T-helper 17 cell (primary cell): ENCODE measurements at places on chromosomes 5 and 9.

DNA sequence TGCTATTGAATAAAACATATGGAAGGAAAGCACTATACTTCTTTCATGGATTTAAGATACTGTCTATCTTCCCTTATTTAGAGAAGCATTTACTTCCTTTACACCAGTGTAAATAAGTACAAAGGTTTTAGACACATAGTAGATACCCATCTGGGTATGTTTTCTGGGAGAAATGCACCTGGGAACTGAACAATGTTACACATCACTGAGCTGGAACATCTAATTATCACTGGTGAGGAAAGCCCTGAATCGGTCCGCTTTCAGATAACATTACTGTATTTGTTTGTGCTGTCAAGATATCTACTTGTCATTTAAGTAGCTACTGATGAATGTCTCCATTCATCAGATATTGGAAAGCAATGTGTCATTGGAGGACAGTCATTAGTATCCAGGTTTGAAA is 964.7 kb upstream of the PTPRD start:
- no peak for DNase-seq

- no peak for DNase-seq
These were observed 106.3 kb upstream of the MAMDC2 start for GRCh38 chr9:69937360-69937759.

GRCh38 chr9:116939614-116940013 is 252.5 kb downstream of the TRIM32 start:
- DNase-seq: no peak

DNA sequence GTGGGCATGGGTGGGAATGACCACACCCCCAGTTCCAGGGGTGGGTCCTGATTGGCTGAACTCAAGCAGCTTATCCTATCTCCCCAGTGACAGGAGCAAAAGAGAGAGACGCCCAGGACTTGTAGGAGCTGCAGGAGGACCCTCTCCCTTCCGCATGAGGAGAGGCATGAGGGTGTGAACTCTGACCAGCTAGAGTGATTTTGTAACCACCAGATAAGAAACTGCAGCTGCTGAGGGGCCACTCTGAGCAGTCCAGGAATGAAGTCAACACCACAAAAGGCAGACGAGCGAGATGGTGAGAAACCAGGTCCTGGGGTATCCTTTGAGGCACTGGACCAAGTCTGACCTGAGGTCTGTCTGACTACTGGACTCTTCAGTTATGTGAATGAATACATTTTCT is 521.9 kb downstream of the BNC2 start:
- no peak for DNase-seq

DNA sequence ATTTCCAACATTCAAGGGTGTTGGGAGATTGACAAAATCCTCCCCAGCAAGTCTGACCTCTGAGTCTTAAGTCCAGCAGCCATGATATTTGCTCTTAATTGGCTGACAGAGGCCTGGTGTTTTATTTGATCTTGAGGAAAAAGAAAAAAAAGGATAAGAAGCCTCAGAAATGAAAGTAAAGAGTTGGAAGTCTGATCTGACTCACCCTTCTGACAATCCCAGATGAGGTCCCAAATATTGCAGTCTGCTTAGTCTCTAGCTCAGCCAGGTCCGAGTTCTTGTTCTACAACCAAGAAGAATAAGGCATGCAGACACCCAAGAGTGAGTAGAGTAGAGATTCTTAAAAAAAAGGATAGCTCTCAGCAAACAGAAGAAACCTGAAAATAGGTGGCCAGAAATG is 632.5 kb upstream of the ST8SIA4 start:
- DNase-seq: no peak

DNA sequence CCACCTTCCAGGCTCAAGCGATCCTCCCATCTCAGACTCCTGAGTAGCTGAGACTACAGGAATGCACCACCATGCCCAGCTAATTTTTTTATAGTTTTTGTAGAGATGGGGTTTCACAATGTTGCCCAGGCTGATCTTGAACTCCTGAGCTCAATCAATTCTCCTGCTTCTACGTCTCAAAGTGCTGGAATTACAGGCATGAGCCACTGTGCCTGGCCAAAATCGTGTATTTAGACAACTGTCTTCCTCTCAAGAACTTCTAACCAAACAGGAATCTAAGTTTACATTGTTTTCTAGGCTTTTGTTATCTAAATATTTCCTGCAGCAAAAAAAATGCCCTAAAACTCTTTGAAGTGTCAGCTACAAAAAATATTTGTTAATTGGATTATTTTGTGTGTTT is 78.8 kb downstream of the NLN start:
- no peak for DNase-seq

- no peak for DNase-seq
These were observed 120.8 kb downstream of the DMRT2 start for GRCh38 chr9:1170918-1171317.

DNA sequence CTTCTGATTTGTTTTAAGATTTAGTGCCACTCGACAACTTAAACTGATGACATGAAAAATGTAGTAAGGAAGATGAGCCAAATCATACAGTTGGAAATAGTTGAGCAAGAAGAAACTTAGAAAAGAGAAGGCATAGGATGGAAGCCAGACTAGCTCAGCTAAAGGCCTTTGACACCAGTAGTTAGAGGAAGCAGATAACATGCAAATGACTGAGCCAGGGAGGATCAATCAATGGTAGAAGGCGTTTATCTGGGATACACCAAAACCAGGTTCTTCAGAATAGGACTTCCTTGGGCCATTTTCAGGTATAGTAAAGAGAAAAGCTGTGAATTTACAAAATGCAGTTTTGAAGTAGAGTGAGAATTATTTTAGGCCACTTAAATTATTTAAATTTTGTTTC is 3.2 kb downstream of the TDRD7 start:
- DNase-seq: no peak

DNA sequence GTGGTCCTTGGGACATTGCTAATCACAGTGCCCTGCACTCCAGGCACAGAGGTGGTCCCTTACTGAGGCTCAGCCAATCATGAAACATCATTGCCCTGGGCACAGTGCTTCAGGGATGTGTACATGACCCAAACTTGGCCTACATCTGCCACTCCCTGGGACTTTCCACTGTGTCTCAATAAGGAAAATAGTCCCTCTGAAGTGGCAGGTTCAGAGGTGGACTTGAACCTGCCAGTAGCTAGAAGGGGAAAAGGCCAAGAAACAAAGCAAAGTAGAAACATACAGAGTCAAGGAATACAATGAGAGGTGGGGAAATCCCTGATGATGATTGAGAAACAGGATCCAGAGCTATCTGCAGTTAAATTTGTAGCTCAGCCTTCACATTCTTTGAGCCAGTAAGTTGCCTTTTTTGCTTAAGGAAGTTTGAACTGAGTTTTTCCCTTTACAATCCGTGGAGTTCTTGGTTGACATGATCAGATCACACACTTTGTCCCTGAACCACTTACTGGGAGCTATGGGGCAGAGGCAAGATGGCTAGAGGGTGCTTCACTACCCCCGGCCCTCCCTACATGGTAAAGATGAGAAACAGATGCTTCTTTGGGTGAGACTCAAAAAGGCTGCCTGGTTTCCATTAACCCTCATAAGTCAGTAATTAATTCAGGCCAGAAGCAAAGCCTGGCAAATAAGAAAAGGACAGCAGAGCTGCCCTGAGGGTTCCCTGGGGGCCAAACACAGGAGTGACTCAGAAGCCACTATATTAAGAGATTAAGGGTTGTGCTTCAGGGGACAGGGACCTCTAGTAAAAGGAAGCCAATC is 57.6 kb downstream of the SH3TC2 start:
- DNase-seq: no peak

GRCh38 chr9:124239249-124240073 is 18.3 kb upstream of the NEK6 start:
- no peak for DNase-seq

- DNase-seq: no peak
These were observed 295.4 kb upstream of the DAB2 start for GRCh38 chr5:39720136-39720535.

DNA sequence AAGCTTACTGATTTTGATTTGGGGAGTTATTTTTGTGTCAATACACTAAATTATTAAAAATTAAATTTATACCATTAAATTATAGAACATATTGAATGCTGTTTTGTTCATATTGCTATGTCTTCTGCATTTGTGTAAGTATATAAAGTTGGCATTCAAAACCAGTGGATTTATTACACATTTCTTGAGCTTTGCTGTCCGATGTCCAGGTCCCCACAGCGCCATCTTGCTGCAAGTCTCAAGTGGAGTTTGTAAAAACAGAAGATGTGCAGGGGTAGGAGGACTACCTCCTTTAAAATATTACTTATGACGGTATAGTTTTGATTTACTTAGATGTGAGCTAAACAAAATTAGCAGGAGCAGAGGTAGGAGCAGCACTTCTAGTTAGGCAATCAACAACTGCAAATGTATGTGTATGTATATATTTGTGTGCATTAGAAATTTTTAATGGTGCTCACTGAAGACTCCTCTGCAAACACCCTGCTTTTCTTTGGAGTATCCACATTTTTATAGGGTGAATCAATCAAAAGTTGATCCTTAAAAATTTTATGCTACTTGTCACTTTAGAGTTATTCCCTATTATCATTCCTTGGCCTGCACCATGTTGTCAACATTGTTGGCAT is 37.4 kb downstream of the CPEB4 start:
- peak; percentile 34 for DNase-seq

- DNase-seq: no peak
These were observed 73.2 kb downstream of the APTX start for GRCh38 chr9:32928145-32928763.

GRCh38 chr5:115850744-115851416 is 9.1 kb downstream of the AP3S1 start:
- DNase-seq: no peak

DNA sequence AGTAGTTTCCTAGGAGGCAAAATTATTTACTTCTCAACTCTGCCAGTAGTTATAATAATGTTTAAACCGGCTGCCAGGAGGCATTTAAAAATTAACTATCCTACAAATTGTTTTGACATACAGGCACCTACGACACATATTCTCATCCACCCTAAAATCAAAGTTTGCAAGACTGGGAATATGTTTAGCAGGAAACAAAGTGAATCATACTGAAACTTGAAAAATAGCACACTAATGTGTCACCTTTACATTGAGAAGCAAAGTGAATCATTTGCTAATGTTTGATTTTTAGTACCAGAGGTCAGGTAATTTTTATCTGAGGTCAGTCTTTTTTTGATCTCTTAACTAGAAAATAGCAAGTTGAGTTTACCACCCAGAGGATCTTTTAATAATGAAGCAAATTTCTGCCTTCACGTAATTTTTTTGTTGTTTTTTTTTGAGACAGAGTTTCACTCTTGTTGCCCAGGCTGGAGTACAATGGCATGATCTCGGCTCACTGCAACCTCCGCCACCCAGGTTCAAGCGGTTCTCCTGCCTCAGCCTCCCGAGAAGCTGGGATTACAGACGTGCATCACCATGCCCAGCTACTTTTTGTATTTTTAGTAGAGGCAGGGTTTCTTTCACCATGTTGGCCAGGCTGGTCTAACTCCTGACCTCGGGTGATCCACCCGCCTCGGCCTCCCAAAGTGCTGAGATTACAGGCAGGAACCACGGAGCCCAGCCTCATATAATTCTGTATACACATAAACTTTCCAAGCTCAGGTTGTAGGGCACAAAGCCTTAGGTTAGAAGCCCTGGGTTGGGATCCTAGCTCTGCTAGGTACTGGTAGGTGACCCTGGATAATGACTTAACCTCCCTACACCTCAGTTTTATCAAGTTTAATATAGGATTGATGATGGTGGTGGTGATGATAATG is 124.3 kb downstream of the UGCG start:
- DNase-seq: no peak

GRCh38 chr5:113085880-113086409 is 109.3 kb downstream of the DCP2 start:
- no peak for DNase-seq

DNA sequence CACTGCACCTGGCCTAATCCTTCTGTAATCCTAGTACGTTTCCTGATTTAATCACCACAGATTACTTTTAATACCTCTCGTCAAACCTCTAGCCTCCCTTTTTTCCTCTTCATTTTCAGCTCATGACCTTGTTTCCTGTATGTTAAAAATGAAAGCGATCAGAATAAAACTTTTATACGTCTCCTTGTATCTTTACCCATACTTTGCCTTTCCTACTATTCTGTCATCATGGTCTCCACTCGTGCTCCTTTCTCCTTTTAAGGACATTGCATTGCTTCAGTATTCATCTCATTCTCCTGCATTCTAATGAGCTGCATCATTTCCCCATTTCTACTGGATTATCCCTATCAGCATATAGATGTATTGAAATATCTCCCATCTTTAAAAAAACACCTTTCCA is 8.5 kb downstream of the CDC42SE2 start:
- no peak for DNase-seq

- DNase-seq: no peak
These were observed 37.1 kb downstream of the RPS6 start for GRCh38 chr9:19342947-19343346.

DNA sequence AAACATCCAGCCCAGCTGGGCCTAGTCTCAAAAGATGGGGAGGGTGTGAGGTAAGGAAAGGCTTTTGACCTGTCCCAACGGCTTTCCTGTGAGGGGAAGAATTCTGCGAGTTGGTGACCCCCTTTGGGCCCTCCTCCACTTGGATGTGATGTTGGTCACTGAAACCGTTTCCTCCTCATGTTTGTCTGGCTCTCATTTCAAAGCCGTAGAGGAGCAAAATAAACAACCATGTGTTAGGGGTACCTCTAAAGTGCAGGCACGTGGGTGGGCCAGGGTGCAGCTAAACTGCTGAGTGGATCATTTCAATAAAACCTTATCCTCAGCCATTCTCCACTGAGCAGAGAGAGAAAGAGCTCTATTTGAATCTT is 84.3 kb upstream of the MELK start:
- no peak for DNase-seq

DNA sequence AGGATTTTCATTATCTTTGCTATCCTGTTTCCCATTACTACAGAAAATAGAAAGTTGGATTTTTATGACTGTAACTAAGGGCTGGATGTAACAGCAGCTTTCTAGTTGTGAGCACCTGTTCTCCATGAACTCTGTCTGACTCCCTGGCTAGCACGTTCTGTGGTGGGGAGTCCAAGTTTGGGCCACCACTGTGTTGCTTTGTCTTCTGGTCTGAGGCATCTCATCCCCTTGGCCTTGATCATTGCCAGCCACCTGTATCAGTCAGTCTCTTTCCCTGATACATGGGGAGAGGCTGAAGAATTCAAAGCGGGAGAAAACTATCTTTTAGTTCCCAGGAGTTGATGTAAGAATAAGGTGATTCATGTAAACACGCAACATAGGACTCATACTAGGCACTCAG is 33.4 kb downstream of the WDR70 start:
- DNase-seq: no peak

GRCh38 chr9:29214154-29214689 is 1640.9 kb upstream of the C9orf72 start:
- no peak for DNase-seq

DNA sequence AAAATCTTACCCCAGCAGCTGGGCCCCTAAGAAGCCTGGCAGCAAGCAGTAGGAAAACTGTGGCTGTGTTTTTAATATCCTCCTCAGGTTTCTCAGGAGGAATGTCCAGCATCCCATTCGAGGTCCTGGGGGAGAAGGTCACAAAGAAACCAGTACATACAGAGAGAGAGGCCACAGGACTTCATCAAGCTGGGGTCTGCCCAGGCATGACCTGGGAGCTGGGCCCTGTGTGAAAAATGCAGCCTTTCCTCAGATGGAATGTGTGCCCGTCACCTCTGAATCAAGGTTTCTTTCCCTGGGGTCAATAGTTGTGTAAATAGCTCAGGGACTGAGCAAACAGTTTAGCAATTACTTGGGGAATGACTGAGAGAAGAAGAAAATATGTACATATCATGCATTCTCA is 33.9 kb upstream of the RAD23B start:
- no peak for DNase-seq

- DNase-seq: no peak
These were observed 116.8 kb downstream of the TRIM36 start for GRCh38 chr5:115052948-115053347.

GRCh38 chr9:20623748-20624124 is 1.4 kb upstream of the MLLT3 start:
- DNase-seq: no peak

- no peak for DNase-seq
These were observed 26.7 kb upstream of the FCN1 start for GRCh38 chr9:134944351-134944802.
